Testis (tissue), 5 donors: ENCODE measurements at places on chromosomes 12 and 14.
A peak's percentile ranks its signal among the peaks of the same experiment; 100 is the strongest.

DNA sequence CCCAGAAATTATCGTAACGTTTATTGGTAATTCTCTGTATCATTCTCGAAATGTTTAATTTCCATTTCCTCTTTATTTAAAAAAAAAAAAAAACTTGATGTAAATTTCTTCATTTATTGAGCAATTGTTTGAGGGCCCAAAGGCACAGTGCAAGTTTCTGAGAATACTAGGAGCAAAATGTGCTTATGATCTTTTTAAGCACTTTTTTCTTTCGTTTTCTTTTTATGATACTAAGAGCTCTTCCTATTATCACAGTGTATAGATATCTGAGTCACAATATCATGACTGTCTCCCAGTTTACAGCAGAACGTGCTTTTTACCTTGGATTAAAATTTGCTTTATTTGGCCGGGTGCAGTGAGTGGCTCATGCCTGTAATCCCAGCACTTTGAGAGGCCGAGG is 5.6 kb downstream of the ATP2A2 start:
- no peak for DNase-seq

DNA sequence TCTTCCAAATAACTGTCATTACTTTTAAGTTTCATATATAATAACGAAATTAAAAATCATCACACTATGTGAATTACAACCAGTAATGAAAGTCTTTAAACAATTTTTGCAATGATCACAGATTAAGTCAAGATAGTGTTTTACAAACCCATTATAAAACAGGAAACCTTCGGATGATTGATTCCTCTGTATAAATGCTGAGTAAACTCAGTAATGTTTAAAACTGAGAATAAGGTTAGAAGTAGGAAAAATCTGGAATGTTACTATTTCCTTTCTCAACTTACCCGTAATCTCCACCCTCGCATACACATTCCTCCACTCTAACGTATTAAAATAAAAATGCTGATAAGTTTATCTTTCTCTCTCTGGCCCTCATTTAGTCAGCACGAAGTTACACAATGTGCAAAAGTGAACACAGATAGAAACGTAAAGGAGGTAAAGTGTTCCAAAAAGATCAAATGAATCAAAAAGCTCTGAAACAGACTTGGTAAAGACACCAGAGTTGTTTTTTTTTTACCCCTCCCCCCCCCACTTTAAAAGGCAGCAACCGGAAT is 1.6 kb downstream of the ZFC3H1 start:
- DNase-seq: no peak

DNA sequence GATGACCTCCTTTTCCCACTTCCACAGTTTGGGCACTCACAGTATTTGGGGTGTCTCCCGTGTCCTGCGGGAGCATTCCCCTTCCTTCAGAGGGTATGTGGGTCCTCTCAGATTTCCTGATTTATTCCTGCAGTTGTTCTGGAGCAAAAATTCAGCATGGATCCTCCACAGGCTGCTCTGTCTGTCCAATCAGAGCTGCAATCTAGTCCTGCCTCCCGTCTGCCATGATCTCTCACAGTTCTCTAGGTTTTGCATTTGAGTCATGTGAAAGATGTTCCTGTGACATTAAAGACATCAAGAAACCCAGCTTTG is 435.9 kb downstream of the TMTC2 start:
- DNase-seq: no peak

- DNase-seq: peak; percentile 64
Observed at GRCh38 chr14:29741909-29742401, 185.7 kb downstream of the PRKD1 start.

DNA sequence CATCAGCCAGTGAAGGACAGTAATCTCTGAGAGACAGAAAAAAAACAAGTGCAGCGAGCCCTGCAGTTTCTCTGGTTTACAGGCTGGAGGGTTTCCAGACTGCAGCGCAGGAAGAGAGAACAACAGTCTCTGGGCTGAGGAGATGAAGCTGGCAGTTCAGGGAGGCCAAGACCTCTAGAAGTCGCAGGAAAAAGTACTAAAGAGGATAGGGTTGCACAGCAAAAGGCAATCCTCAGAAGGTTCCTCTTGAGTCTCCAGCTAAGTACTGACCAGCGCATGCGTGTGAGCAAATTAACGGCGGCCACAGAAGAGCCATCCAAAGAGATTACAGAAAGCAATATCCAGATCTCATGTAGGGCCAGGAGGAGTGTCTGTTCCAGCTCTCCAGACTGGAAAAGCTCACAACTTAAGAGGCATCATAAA is 12.2 kb upstream of the CCDC60 start:
- DNase-seq: no peak

- DNase-seq: no peak
Observed at GRCh38 chr14:30005114-30005808, 77.6 kb upstream of the PRKD1 start.

- DNase-seq: no peak
Observed at GRCh38 chr12:109586385-109587296, 13.0 kb downstream of the MVK start.

- no peak for DNase-seq
Observed at GRCh38 chr14:74697543-74697942, 15.3 kb downstream of the AREL1 start.

DNA sequence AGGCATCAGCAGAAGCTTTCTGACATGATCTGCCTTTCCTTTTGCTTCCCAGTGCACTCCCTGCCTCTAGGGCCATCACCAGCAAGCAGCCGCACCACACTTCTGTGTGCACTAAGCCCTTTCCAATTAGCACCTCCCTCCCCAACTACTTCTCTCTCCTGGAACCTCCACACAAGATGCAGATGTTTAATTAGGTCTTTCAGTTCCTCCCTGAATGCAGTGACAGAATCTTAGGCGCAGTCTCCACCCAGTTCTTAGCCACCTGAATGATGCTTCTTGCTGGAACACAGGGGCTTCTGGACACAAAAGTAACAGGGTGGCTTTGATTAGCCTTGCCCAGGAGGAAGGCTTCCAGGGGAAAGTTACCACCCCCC is 32.9 kb downstream of the NIN start:
- no peak for DNase-seq
